ENCODE measurements at places on chromosomes 13 and 19.

- no peak for DNase-seq
These were observed 8.3 kb downstream of the HMGB1 start for GRCh38 chr13:30457306-30457891.

DNA sequence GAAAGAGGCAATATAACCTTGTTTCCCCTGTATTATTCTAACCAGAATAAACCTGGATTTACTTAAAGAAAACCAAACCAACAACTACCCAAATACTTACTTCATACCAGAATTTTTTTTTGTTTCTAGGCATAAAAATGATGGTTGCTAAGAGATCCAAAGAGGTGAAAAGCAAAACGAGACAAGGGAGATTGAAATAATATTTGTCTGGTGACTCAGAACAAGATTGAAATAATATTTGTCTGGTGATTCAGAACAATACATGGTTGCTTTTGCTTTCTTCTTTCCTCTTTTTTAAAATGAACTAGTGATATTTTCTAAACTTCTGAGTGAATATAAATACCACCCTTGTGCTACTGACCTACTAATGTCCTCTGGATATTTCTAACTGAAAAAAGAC lies 592.9 kb downstream of the KCTD12 start:
- no peak for DNase-seq

DNA sequence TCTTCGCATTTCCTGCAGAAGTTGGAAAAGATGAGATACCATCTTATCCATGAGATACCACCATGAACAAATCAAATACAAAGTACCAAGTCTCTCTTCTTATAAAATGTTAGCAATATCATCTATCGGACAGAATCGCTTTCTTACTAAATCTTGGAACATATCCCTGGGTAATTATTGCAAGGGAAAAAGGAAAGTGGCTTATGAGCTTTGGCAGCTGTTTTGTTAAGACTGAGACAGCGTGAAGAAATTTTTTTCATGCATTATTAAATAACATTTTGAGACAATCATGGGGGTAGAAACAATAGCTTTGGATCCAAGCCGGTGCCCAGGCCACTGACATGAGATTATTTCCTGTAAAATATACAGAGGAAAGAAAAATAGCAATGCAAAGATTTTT lies 84.5 kb downstream of the DOCK9 start:
- no peak for DNase-seq

- DNase-seq, result no peak
These were observed 149.3 kb downstream of the VWA8 start for GRCh38 chr13:41811588-41812021.

- no peak for DNase-seq
These were observed 21.8 kb downstream of the TSKS start for GRCh38 chr19:49741210-49741844.

- no peak for DNase-seq
These were observed 53.0 kb downstream of the LRCH1 start for GRCh38 chr13:46605825-46606554.

DNA sequence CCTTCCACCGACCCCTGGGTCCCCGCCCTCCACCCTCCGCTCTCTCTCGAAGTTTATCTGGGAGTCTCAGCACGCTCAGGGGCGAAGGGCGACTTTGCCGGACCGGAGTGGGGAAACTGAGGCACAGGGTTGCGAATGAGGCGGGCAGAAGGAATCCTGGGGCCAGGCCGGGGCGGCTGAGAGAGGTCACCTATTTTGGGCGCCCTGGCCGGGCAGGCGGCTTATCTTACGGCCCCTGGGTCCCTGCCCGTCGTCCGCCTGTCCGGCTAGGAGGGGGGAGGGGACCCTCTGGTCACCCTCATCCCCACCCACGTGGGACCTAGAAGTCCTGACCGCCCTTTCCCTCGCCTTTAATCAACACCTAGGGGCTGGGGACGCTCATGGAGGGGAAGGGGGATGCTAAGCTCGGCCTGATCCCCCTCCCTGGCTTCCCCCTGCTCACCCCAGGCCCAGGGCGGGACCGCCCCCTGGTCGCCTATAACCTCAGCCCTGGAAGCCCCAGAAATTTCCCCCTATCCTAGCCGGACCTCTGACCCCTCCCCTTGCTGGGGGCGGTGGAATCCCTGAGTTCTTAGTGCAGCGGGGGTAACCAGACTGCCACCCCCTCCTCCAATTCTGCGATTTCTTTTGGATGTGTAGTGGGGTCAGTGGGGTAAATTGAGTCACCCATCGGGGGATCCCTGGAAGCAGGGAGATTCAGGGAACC lies 556 bp downstream of the TRIP10 start:
- DNase-seq, result peak; percentile 37

DNA sequence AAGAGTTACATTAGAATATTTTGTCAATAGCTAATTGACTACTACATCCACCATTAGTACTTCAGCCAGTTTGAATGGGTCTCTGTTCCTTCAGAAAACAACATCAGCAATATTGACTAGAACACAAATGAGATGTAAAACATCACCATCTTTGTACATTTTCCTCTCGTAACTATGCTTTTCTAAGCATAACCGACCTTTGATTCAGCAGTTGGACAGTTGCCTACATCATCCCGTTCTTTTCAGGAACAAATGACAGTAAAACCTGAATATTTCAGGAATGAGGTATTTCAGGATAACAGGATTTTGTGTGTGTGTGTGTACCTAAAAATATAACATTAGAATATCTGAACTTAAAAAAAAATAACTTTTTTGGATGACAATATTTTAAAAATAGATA lies 60.9 kb downstream of the STARD13 start:
- no peak for DNase-seq

Data from WERI-Rb-1 (cell line).